ENCODE measurements at places on chromosomes 11 and 22.

- peaks cover 9% of the 10 kb centered on the region for H3K27me3 ChIP-seq
- DNase-seq, result no peak
- no peak overlapping the region for H3K4me3 ChIP-seq
Observed at GRCh38 chr11:11440144-11440543, 87.1 kb upstream of the CSNK2A3 start.

GRCh38 chr11:45100339-45100738, 46.1 kb upstream of the PRDM11 start:
- H3K36me3 ChIP-seq, result no peaks in the 10 kb centered on the region
- H3K27ac ChIP-seq, result no peak overlapping the region
- DNase-seq, result no peak
- no peaks in the 10 kb centered on the region for H3K27me3 ChIP-seq
- no peak overlapping the region for H3K4me3 ChIP-seq

DNA sequence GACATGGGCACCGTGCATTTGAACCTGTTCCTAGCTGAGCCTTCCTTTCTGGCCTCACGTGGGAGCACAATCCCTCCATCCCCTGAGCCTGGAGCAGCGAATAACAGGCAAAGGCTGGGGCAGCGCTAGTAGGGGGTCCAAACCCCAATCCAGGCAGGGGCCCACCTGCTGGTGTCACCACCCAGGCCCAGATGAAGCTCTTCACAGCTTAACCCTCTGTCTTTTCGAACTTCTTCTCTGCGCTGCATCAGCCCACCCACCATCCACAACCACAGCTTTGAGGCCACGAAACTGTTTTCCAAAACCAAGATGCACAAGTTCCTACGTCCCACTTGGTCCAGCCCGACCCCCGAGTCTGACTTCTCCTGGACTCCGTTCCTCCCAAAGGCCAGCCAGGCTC, 11.5 kb downstream of the KCNC1 start:
- no peaks in the 10 kb centered on the region for H3K36me3 ChIP-seq
- H3K4me1 ChIP-seq, result no peaks in the 10 kb centered on the region
- no peak overlapping the region for H3K4me3 ChIP-seq

- DNase-seq, result no peak
- peaks cover 6% of the 10 kb centered on the region for H3K36me3 ChIP-seq
- H3K4me1 ChIP-seq, result peaks cover 55% of the 10 kb centered on the region
- no peaks in the 10 kb centered on the region for H3K27me3 ChIP-seq
- H3K27ac ChIP-seq, result peak overlapping the region; percentile 95
Observed at GRCh38 chr11:61120099-61120705, 17.9 kb downstream of the CD5 start.

- H3K4me3 ChIP-seq, result no peak overlapping the region
- no peak for DNase-seq
- H3K4me1 ChIP-seq, result peaks cover 61% of the 10 kb centered on the region
- H3K27ac ChIP-seq, result peak overlapping the region; percentile 14
- peaks cover 3% of the 10 kb centered on the region for H3K27me3 ChIP-seq
Observed at GRCh38 chr22:19603767-19604166, 79.6 kb upstream of the CLDN5 start.

- H3K4me1 ChIP-seq, result peaks cover 25% of the 10 kb centered on the region
- no peak for DNase-seq
- H3K27ac ChIP-seq, result peak overlapping the region; percentile 44
- no peaks in the 10 kb centered on the region for H3K36me3 ChIP-seq
- no peaks in the 10 kb centered on the region for H3K27me3 ChIP-seq
Observed at GRCh38 chr11:2889362-2890273, 4.0 kb upstream of the CDKN1C start.

DNA sequence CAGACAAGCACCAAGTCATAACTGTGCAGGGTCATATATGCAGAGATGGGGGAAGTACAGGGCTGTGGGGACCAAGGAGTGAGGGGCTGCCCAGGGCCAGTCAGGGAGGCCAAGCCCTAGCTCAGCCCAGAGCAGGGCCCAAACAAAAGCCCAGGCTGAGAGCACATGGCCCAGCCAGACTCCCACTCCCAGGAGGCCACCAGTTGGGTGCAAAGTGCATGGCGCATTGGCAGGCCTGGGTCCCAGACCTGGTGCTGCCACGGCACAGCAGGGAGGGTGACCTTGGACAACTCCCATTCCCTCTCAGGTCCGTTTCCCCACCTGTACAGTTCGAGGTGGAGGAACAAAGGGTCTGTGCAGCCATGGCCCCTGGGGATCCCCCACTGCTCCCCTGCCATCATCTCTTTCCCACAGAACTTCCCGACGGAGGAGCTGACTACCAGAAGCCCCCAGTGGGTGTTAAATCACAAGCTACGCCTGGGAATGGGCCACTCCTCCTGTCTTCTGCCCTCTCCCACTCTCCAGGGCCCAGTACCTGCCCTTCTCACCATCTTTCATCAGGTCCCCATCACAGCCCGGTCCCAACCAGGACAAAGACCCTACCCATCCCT, 608 bp downstream of the NIPSNAP1 start:
- H3K36me3 ChIP-seq, result peaks cover under 1% of the 10 kb centered on the region
- peak overlapping the region; percentile 75 for H3K27ac ChIP-seq
- no peak for DNase-seq
- peaks cover 22% of the 10 kb centered on the region for H3K4me1 ChIP-seq
- no peaks in the 10 kb centered on the region for H3K27me3 ChIP-seq

- no peak overlapping the region for H3K4me3 ChIP-seq
- H3K27me3 ChIP-seq, result no peaks in the 10 kb centered on the region
- no peaks in the 10 kb centered on the region for H3K4me1 ChIP-seq
- H3K27ac ChIP-seq, result no peak overlapping the region
- no peak for DNase-seq
Observed at GRCh38 chr11:65274735-65275682, 13.2 kb downstream of the POLA2 start.

DNA sequence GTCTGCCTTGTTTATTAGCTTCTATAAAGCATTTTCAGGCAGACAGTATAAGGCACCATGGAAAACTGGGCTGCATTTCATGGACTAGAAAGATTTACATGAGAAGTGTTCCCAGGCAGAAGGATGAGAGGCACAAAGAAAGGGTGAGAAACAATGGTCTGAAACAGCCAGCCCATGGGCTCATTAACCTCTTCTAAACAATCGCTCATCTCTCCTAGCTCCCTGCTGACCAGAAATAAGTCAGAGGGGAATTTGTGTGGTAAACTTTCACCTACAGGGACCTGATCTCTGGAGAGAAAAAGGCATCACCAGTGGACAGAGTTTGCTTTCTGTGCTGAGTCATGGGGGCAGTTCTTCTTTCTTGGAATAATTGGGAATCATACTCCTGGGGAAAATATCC, 51.8 kb upstream of the KIRREL3 start:
- H3K36me3 ChIP-seq, result no peaks in the 10 kb centered on the region
- H3K4me1 ChIP-seq, result no peaks in the 10 kb centered on the region
- DNase-seq, result no peak
- H3K4me3 ChIP-seq, result no peak overlapping the region
- no peak overlapping the region for H3K27ac ChIP-seq

GRCh38 chr11:76148941-76149613, 57.2 kb downstream of the WNT11 start:
- no peak overlapping the region for H3K27ac ChIP-seq
- no peaks in the 10 kb centered on the region for H3K36me3 ChIP-seq
- H3K4me1 ChIP-seq, result peaks cover 21% of the 10 kb centered on the region
- DNase-seq, result no peak
- no peak overlapping the region for H3K4me3 ChIP-seq

DNA sequence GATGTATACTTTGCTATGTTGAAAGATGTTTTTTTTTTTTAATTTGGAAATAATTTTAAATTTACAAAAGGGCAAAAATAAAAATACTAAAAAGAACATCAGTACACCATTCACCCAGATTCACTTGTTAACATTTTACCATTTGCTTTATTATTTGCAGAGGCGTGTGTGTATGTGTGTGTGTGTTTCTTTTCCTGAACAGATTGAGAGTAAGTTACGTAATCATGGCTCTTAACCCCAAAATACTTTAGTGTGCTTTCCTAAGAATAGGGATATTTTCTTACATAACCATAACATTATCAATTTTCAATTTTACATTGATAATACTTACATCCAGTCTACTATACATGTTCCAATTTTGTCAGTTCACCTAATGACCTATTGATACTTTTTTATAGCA, 91.5 kb upstream of the HORMAD2 start:
- H3K4me1 ChIP-seq, result no peaks in the 10 kb centered on the region
- H3K27me3 ChIP-seq, result no peaks in the 10 kb centered on the region
- DNase-seq, result no peak
- peaks cover 80% of the 10 kb centered on the region for H3K36me3 ChIP-seq

- no peak overlapping the region for H3K4me3 ChIP-seq
- peaks cover 2% of the 10 kb centered on the region for H3K27me3 ChIP-seq
- no peak overlapping the region for H3K27ac ChIP-seq
- H3K4me1 ChIP-seq, result no peaks in the 10 kb centered on the region
- no peak for DNase-seq
- no peaks in the 10 kb centered on the region for H3K36me3 ChIP-seq
Observed at GRCh38 chr11:100671471-100671870, 15.6 kb upstream of the ARHGAP42 start.

All from naive thymus-derived CD8-positive, alpha-beta T cell (primary cell).